Smooth muscle cell of the pulmonary artery (primary cell): ENCODE measurements at places on chromosomes 1 and 21. TPM values are rescaled to one million over a fixed set of nuclear protein-coding genes. Genes with fewer than 3 reads are reported as not detected.

COL9A2 gene
- total RNA-seq, result 1.4 and 1.5 TPM in 2 replicates

PFKFB2 gene
- 5.5 and 9.5 TPM in 2 replicates for total RNA-seq

KLHDC9 gene
- total RNA-seq, result 0.98 and 1.2 TPM in 2 replicates

EPHA2 gene
- total RNA-seq, result 34.7 and 76.8 TPM in 2 replicates

PKP1 gene
- total RNA-seq, result 0.13 and 0.30 TPM in 2 replicates

KLF17 gene
- total RNA-seq, result 0.13 TPM in 2 replicates

SLC26A9 gene
- total RNA-seq, result not detected in 2 replicates

DNM3 gene
- total RNA-seq, result 0.76 and 0.78 TPM in 2 replicates

CFAP126 gene
- total RNA-seq, result not detected in 2 replicates

LCE3E gene
- total RNA-seq, result not detected in 2 replicates
